Colonic mucosa (tissue), 4 donors: ENCODE measurements at places on chromosomes 13 and 19. TPM values are rescaled to one million over a fixed set of nuclear protein-coding genes. Genes with fewer than 3 reads are reported as not detected.

The HSH2D gene
- total RNA-seq, result 13.5 TPM

The TEX101 gene
- not detected for total RNA-seq

The OLFM4 gene
- total RNA-seq, result 1,049 TPM

- no peak for DNase-seq
These were observed 13.3 kb downstream of the NUMBL start for GRCh38 chr19:40677156-40677555.

DNA sequence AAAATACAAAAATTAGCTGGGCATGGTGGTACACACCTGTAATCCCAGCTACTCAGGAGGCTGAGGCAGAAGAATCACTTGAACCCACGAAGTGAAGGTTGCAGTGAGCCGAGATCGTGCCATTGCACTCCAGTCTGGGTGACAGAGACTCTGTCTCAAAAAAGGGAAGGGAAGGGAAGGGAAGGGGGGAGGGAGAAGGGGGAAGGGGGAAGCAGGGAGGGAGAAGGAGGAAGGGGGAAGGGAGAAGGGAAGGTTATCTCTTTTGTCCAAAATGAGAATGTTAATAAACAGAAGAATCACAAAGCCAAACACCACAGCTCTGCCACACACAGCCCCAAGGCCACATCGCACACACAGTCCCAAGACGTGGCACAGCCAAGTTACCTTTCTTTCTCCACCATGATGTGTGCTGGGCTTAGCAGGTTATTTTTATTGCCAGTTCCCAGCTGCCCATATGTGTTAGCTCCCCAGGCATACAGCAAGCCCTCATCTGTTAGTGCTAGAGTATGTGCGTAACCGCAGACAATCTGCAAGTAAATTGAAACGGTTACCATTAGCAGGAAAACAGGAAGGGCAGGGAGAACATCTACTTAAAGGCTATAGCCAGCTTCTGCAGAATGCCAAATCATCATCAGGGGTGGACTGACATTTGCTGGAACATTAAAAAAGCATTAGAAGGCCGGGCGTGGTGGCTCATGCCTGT lies 34.3 kb downstream of the RCBTB1 start:
- no peak for DNase-seq

DNA sequence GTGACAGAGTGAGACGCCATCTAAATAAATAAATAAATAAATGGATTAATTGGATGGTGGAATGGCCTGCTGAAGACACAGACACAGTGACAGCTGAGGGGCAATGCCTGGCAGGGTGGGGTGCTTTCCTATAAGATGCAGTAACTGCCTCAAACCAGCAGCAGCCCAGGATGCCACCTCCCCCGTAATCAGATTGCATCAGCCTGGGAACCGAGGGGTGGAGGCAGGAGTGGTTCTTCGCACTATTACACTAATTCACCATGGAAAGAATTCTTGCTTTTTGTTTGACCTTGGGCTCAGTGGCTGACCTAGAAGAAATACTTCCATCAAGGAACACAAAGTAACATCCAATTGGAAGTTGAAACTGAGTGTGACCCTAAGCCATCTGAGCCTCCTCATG lies 31.6 kb upstream of the USP12 start:
- no peak for DNase-seq

DNA sequence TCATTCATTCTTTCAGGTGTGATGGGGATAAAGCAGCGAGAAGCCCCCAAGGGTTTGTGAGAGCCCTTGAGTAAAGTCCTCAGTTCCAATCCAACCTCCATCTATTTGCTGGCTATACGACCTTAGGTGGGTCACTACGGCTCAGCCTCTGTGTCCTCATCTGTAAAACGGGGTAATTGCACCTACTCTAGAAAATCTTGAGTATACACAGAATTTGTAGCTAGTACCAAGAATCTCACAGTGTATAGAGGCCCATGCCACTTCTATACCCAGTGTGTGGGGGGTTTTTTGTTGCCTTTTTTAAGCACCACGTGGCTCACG lies 406 bp upstream of the DNMT1 start:
- no peak for DNase-seq

DNA sequence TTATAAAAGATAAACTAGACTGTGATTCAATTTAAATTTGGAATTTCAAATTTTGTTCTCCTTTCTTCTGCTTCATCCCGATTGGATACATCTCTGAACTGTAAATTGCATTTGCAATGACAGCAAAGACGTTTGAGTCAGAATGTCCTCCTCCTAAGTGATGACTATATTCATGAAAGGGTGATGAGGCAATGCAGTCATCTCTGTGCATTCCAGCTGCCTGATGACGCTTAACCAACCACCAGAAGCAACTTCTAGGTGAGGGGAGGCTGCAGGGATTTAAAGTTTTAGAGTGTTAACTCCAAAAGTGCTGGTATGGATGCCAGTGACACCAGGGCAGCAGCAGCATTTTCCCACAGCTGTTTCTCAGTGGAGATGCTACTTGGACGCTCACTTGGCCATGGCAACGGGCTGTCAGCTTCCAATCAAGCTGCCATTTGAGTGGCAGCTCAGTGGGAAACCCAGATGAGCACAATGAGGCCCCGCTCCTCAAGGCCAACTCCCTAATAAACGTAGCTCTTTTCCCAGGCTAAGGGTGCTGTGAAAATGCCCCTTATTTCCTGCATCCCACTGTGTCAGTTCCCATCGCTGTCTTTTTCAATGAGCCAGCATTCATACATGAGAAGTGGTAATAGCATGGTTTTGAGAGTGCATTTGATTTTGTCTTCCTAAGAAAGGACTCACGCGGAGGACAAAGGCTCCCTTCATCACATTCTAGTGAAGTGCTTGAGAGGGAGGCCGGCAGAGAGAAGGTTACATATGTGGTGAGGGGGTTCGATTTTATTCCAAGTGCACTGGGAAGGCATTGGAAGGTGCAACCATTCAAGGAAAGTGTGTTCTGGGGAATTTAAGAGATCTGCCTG lies 45.2 kb upstream of the AMER2 start:
- no peak for DNase-seq

DNA sequence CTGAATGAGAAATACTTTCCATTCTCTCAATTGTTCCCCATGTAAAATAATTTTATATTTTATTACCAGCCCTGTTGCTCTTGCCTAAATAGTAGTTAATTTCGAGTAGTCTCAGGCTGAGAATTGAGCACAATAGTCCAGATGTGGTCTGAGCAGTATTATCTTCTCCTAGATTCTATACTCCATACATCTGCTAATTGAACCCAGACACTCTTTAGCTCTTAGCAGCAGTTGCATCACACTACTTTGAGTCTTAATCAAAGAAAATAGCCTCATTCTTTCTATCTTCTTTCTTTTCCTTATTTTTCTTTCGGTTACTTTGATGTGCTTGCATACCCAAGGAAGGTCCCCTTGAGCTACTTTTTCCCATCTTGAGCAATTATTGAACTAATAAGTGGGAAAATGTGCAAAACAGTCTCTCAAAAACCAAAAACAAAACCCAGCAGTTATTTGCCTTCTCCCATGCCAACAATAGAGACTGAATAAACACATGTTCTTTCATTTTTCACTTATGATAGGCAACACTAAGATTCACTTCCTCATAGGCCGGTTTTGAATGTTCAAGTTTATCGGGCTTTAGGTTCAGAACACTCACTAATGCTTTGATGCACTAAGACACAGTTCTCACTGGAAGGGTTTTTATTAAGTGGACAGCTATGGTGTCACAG lies 204.5 kb downstream of the POU4F1 start:
- no peak for DNase-seq

- no peak for DNase-seq
These were observed 109.0 kb downstream of the SLAIN1 start for GRCh38 chr13:77806518-77806917.

- no peak for DNase-seq
These were observed 98.0 kb downstream of the FOXO1 start for GRCh38 chr13:40568246-40569023.

DNA sequence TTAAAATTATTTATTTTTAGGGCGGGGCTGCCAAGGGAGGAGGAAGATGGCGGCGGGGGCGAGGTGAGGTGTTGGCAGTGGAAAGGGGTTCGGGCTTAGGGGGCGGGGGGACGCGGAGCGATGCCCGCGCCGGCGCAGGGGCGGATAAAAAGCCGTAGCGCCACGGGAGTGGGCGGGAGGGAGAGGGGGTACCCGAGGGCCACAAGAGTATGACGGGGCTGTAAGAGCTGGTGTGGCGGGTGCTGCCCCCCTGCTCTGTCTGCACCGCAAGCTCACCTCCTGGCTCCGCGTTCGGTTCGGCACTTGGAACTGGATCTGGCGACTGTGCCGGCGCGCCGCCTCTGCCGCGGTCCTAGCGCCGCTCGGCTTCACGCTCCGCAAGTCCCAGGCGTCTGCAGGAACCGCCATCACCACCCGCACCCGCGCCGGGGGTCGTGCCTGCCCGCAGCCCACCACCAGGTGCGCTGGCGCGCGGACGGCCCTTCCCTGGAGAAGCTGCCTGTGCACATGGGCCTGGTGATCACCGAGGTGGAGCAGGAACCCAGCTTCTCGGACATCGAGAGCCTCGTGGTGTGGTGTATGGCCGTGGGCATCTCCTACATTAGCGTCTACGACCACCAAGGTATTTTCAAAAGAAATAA lies 265.2 kb upstream of the SGCG start:
- peak; percentile 43 for DNase-seq

DNA sequence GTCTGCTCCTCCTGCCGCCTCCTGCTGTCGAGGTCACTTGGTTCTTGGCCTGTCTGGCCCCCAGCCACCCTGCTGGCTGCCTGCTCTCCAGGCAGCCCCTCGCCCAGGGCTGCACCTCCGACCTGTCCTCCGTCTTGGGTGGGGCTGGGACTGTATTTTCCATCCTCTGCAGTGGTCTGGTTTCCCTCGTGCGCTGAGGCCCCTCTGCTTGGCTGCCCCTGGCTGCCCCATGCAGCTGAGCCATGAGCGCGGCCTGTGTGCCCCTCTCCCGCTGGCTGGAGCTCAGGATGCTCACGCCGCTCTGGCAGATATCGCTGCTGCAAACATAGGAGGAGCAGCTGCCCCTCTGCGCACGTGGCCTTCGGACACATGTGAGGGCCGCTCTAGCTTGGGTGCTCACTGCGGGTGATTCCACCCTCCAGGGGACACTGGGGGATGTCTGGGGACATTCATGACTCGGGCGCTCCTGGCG lies 14.0 kb downstream of the UHRF1 start:
- DNase-seq, result no peak

DNA sequence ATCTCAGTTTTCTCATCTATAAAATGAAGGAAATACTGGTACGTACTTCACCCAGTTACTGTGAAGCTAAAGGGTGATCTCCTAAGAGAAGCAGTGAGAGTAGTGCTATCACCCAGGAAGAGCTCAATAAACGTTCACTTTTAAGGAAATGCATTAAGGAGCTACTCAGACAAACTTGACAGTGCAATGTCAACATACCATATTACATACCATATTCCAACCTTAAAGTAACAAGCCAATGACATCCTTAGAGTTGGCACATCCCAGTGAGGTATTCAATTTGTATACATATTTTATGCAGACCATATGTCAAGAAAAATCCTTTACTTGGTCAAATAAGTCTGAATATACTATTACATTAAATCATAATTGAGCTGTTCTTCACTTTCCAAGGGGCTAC lies 7.0 kb downstream of the TBC1D4 start:
- DNase-seq, result no peak

- DNase-seq, result no peak
These were observed 17.0 kb downstream of the SUGT1 start for GRCh38 chr13:52669677-52670076.

GRCh38 chr19:9793071-9793591 lies 24.6 kb upstream of the ZNF846 start:
- DNase-seq, result peak; percentile 70

GRCh38 chr19:48351341-48351752 lies 12.4 kb downstream of the TMEM143 start:
- DNase-seq, result peak; percentile 87

GRCh38 chr13:53743906-53744305 lies 715.3 kb downstream of the OLFM4 start:
- DNase-seq, result no peak

DNA sequence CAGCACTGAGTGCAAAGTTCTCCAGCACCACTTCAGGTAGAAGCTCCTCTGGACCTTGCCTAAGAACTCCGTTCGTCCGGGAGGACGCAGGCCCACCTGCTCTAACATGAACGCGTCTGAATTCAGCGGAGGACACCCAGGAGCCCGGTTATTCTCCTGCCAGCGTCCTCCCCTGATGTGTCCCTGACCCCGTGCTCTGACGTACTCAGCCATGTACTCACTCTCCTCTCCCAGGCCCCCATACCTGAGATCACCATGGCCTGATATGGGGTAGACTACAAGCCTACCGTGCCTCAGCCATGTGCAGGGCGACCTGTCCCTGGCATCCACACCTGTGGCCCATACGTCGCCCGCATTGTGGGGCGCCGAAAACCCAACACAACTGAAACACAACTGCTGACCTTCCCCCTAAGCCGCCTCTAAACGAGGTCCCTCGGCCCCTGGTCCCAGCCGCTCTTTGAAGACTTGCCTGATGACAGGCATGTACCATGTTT lies 744 bp upstream of the ZNF584 start:
- no peak for DNase-seq

DNA sequence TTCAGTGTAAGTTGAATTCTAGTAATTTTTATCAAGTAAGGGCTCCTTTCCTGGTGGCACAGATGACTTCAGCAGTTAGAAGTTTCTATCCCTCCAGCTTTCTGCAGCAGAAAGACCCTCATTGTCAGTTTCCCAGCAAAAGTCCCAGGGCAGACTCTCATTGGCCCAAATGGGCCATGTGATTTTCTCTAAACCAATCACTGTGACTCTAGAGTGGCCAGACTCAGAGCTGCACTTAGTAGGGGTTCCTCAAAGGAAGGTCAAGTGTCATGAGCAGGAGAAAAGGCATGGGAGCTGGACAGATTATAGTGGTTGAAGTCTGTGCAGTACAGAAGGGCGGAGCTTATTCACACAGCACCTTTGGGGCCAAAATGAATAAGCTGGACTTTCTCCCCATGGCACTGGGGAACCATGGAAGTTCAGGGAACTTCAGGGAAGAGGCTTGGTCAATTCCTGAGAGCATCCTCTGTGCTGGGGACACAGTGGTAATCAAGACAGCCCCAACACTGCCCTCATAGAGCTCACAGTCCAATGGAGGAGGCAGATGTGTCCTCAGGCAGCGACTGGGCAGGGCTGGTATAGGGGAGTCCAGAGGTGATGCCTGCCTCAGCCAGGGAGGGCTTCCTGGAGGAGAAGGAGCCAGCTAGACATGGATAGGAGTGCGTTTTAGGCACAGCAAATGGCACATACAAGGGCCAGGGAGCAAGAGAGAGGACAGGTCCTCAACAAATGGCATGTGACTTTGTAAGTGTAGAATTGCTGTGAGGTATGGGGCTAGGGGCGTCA lies 18.3 kb downstream of the CKM start:
- no peak for DNase-seq
